ENCODE measurements at places on chromosomes 4 and X.

GRCh38 chrX:13885591-13885990 is 68.7 kb upstream of the GPM6B start:
- no peak overlapping the region for H3K4me3 ChIP-seq
- no peaks in the 10 kb centered on the region for H3K36me3 ChIP-seq
- no peak for DNase-seq
- no peaks in the 10 kb centered on the region for H3K4me1 ChIP-seq
- H3K27ac ChIP-seq = no peak overlapping the region

- H3K36me3 ChIP-seq = no peaks in the 10 kb centered on the region
- H3K4me1 ChIP-seq = peaks cover 7% of the 10 kb centered on the region
- no peak overlapping the region for H3K4me3 ChIP-seq
- H3K27me3 ChIP-seq = no peaks in the 10 kb centered on the region
- no peak for DNase-seq
- H3K27ac ChIP-seq = no peak overlapping the region
These were observed 195.3 kb downstream of the MAML3 start for GRCh38 chr4:139958739-139959098.

- no peaks in the 10 kb centered on the region for H3K27me3 ChIP-seq
- no peak overlapping the region for H3K4me3 ChIP-seq
- DNase-seq = no peak
- H3K27ac ChIP-seq = no peak overlapping the region
- H3K36me3 ChIP-seq = no peaks in the 10 kb centered on the region
These were observed 33.6 kb downstream of the CLCN4 start for GRCh38 chrX:10190367-10190766.

GRCh38 chrX:129318375-129318774 is 204.9 kb downstream of the SMARCA1 start:
- H3K4me1 ChIP-seq = no peaks in the 10 kb centered on the region
- H3K27ac ChIP-seq = no peak overlapping the region
- no peaks in the 10 kb centered on the region for H3K27me3 ChIP-seq
- no peak for DNase-seq
- no peaks in the 10 kb centered on the region for H3K36me3 ChIP-seq
- no peak overlapping the region for H3K4me3 ChIP-seq

GRCh38 chr4:116362583-116362982 is 722.8 kb downstream of the TRAM1L1 start:
- no peak for DNase-seq
- H3K36me3 ChIP-seq = no peaks in the 10 kb centered on the region
- H3K27me3 ChIP-seq = no peaks in the 10 kb centered on the region
- no peak overlapping the region for H3K27ac ChIP-seq
- H3K4me1 ChIP-seq = no peaks in the 10 kb centered on the region

DNA sequence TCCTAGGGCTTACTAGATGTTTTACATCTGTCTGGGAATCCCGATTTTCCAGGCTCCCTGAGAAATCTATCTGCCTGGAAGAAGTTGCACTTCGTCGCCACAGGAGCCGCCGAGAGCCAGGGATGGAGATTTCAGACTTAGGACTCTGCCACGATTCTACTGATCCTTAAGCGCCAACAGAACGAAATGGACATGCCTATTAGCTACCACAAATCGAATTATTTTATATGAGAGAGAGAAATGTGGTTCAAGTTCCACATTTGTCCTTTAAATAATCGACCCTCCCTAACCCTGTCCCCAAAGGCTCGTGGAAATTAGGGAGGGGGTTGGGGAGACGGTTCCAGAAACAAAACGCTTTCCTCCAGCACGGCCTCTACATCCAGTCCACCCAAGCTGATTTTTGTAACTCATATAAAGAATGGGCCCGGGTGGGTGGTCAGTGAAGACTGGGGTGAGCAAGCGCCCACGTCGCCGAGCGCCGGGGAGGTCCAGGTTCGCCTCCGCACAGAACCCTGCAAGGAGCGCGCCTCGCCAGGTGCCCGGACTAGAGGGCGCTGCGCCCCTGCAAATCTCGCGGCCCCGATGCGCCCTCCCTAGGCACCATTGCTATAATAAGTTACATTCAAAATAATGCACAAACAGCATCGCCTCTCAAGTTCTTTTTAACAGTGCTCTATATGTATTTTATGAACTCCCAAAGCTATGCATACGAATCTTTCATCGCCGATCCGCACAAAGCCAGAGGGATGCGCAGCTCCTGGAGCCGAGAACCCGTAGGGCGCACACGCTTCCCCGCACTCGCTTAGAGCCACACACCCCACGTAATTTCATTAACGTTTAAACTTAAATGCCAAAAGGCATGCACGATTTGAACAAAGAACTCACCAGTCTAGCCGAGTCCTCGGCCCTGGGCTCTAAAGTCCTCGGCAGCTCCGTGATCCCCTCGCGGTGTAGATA is 2.1 kb upstream of the FAT1 start:
- H3K4me3 ChIP-seq = peak overlapping the region; percentile 62
- peak overlapping the region; percentile 79 for H3K27ac ChIP-seq
- H3K4me1 ChIP-seq = peaks cover 12% of the 10 kb centered on the region

DNA sequence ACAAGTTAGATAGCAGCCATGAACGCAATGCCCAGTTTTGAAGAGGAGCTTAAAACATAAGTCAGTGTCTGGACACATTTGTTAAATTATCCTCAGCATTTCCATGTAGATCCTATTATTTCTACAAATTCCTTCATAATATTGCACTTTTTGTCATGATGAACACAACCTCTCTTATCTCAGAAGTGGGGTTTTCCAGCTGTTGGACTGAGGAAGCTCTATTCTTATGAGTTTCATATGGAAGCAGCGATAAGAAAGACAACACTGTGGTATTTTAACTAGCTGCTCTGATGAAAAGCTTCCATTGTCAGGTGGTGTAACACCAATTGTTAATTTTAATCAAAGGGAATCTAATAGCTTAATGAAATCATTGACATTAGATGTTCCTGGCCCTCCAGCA is 308.7 kb downstream of the GBA3 start:
- no peaks in the 10 kb centered on the region for H3K36me3 ChIP-seq
- no peaks in the 10 kb centered on the region for H3K4me1 ChIP-seq
- H3K27me3 ChIP-seq = no peaks in the 10 kb centered on the region
- H3K27ac ChIP-seq = no peak overlapping the region

- no peak overlapping the region for H3K4me3 ChIP-seq
- peaks cover 6% of the 10 kb centered on the region for H3K36me3 ChIP-seq
- H3K27me3 ChIP-seq = no peaks in the 10 kb centered on the region
- DNase-seq = no peak
- H3K4me1 ChIP-seq = peaks cover 32% of the 10 kb centered on the region
- H3K27ac ChIP-seq = peak overlapping the region; percentile 47
These were observed 190.1 kb downstream of the NSUN7 start for GRCh38 chr4:40939856-40940255.

DNA sequence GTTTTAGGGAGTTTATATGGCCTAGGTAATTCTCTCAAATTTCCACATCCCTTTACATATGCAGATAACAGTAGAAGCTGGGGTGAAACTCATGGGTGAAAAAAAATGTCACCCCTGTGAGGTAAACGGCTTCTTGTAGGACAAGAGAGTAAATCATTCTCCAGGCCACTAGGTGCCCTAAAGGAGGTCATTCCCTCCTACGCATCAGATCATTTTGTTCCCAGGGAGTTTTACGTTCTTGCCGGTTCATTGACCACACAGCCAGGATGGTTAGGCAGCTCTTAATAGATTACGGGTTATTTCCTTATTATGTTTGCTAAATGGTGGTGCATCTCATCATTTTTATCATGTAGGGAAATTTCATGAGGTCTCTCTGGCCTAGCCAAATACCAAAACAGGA is 225.8 kb upstream of the NOCT start:
- H3K4me3 ChIP-seq = no peak overlapping the region
- no peaks in the 10 kb centered on the region for H3K27me3 ChIP-seq
- H3K4me1 ChIP-seq = no peaks in the 10 kb centered on the region
- H3K36me3 ChIP-seq = no peaks in the 10 kb centered on the region
- H3K27ac ChIP-seq = no peak overlapping the region

GRCh38 chrX:28625223-28625622 is 38.0 kb downstream of the IL1RAPL1 start:
- H3K4me1 ChIP-seq = no peaks in the 10 kb centered on the region
- no peaks in the 10 kb centered on the region for H3K36me3 ChIP-seq
- H3K4me3 ChIP-seq = no peak overlapping the region

DNA sequence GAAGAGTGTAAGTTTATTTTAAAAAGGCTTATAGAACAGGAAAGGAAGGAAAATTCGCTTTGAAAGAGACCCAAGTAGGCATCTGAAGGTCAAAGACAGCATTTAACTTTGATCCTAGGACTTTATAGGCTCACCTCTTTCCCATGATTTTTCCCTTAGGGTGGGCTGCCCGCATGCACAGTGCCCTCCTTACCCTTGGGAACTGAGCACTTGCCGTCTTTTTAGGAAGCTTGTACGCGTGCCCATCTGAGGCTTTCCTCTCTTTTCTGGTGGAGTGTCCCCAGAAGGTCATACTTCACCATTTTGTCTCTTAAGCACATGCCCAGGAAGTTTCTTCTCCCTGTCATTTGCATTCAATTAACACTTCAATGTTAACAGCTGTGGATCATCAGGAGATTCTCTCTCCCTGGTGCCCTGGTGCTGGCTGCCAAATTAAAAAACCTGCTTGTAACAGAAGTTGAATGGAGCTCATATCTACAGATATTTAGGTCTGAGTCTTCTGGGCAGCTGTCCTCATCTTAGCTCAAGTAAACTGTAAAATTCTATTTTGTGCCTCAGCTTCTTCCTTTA is 38.4 kb upstream of the IL9R start:
- H3K4me3 ChIP-seq = no peak overlapping the region
- H3K27ac ChIP-seq = no peak overlapping the region
- H3K27me3 ChIP-seq = no peaks in the 10 kb centered on the region
- no peaks in the 10 kb centered on the region for H3K4me1 ChIP-seq
- no peaks in the 10 kb centered on the region for H3K36me3 ChIP-seq

- H3K4me3 ChIP-seq = no peak overlapping the region
- H3K4me1 ChIP-seq = no peaks in the 10 kb centered on the region
- H3K27ac ChIP-seq = no peak overlapping the region
- DNase-seq = no peak
- no peaks in the 10 kb centered on the region for H3K36me3 ChIP-seq
These were observed 720.9 kb downstream of the RAPGEF2 start for GRCh38 chr4:159823743-159824142.

DNA sequence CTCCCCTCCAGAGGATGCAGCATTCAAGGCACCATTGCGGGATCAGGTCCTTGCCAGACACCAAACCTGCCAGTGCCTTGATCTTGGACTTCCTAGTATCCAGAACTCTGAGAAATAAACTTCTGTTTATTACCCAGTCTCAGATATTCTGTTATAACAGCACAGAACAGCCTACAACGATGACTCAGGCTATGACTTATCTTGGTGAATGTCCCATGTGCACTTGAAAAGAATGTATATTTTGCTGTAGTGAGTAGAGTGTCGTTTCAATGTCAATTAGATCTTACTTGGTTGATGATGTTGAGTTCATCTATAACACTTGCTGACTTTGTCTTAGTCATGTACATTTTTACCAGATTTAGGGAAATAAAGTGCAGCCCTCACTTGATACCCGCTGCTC is 34.5 kb upstream of the PGRMC1 start:
- no peaks in the 10 kb centered on the region for H3K4me1 ChIP-seq
- no peak overlapping the region for H3K4me3 ChIP-seq
- no peak for DNase-seq

GRCh38 chr4:83114576-83114975 is at the start of gene PLAC8:
TSS of gene PLAC8 (minus strand) at chr4:83114729. CDS start at chr4:83107921, 6,808 bp downstream.
- no peak for DNase-seq
- no peaks in the 10 kb centered on the region for H3K36me3 ChIP-seq
- no peaks in the 10 kb centered on the region for H3K27me3 ChIP-seq
- no peak within 1 kb of the TSS for H3K27ac ChIP-seq

DNA sequence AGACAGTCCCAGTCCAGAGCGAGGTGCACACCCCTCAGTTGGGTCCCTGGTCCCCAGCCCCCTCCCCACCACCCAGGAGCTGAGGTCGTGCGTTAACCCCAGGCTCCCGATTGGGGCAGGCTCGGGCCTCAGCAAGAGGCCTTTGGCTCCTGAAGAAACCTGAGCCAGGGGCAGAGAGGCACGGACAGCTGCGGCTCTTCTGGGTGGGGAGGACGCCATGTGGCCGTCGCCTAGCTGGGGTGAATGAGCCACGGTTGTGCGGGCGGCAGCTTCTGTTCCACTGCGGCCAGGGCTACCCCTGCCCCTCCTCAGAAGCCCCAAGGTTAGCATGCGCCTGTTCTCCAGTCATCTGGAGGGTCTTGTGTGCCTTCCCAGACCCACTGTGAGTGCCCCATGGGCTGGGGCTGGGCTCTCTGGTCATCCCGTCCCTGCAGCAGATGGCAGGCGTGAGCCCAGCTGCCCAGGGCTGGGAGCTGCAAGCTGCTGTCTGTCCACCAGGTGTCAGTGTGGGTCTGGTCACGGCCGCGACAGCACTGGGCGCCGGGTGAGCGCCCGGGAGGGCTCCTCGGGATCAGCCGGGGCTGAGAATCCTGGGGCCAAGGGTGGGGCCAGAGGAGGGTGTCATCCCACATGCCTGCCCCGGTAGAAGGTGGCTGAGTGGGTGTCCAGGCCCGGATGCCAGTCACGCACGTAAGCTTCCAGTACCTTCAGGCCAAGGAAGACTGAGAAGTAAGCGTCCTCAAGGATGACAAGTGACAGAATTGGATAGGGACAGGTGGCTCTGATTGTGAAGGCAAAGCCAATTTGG is 21.9 kb downstream of the ATP2B3 start:
- peak; percentile 32 for DNase-seq
- no peak overlapping the region for H3K27ac ChIP-seq
- no peaks in the 10 kb centered on the region for H3K27me3 ChIP-seq
- H3K4me1 ChIP-seq = no peaks in the 10 kb centered on the region

- H3K36me3 ChIP-seq = no peaks in the 10 kb centered on the region
- no peak overlapping the region for H3K4me3 ChIP-seq
- H3K27ac ChIP-seq = no peak overlapping the region
These were observed 3.7 kb upstream of the C4orf36 start for GRCh38 chr4:86895692-86896488.

All from gastrocnemius medialis (tissue), 4 donors.